Cardiac fibroblast (primary cell): ENCODE measurements at places on chromosomes 12 and 14.
A peak's percentile ranks its signal among the peaks of the same experiment; 100 is the strongest.

DNA sequence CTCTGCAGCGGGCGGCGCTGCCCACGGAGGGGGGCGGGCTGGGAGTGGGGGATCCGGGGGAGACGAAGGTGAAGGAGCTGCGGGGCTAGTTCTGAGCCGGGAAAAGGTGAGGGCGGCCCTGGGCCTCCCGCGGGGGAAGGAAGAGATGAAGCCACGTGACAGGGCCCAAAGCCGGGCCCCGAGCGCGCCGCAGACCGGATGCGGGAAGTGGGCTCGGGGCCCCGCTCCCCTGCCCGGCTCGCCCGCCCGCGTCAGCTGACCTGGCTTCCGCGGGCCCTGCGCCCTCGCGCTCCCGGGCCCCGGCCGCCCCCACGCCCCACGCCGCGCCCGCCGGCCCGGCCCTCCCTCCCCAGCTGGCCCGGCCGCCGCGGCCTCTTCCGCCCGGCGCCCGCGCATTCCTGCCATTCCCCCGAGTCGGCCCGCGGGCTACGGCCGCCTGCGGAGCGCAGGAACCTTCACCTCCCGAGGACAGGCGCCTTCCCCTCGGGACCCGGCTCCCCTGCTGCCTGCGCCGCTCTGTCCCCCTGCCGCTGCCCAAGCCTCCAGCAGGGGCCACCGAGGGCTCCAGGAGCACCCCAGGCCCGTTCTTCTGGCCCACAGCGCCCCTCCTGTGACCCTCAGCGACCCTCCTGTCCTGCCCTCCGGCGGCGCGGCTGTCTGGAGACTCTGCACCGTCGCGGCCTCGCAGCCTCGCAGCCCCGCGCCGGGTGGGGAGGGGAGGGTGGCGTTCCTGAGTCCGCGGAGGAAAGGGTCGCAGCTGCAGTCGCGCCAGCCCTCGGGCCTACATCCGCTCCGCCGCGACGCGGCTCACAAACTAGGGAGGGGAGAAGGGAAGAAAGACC, 20.4 kb downstream of the NINJ2 start:
- peak; percentile 77 for DNase-seq

DNA sequence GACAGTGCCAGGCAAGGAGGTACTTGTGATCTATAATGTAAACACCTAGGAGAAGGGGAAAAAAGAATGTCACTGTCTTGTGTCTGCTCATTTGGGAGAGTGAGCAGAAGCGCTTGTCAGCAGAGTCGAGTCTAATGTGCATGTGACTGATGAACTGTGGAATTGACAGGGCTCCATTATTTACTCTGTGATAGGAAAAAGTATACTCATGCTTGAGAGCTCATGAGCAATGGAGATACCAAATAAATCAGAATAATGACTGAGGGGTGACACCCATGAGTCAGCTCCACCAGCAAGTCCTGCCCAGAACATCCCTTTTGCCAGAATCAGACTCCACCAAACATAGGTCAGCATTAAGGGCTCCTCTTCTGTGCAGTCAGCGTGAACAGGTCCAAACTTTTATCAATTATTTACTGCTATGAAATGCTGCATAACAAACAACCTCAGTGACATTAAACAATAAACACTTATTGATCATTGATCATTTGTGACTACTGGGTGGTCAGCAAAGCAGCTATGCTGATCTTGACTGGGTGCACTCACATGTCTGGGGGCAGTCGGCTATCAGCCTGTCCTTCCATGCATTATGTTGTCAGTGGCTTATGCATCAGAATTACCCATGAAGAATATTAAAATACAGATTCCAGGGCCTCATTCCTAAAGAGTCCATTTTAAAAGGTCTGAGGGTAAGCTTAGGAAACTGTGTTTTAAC, 29.2 kb upstream of the WSCD2 start:
- DNase-seq = no peak

DNA sequence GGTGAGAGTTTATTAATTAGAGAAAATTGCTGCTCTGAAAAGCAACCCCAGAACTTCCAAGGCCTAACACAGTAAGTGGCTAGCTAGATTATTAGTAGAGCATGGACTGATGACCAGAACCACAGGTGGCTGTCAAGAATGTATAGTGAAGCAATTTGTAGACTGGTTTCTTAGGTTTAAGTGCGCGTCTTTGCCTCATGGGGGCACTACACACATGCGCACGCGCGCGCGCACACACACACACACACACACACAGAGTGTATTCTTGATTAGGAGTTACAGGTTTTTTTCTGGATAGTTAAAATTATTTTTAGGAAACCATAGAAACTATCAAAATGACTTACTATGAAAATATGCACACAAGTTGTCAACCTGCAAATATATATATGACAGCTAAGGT, 66.5 kb downstream of the BHLHE41 start:
- no peak for DNase-seq

- DNase-seq = peak; percentile 79
Measured at GRCh38 chr12:13023811-13024530, 20.2 kb upstream of the FAM234B start.

DNA sequence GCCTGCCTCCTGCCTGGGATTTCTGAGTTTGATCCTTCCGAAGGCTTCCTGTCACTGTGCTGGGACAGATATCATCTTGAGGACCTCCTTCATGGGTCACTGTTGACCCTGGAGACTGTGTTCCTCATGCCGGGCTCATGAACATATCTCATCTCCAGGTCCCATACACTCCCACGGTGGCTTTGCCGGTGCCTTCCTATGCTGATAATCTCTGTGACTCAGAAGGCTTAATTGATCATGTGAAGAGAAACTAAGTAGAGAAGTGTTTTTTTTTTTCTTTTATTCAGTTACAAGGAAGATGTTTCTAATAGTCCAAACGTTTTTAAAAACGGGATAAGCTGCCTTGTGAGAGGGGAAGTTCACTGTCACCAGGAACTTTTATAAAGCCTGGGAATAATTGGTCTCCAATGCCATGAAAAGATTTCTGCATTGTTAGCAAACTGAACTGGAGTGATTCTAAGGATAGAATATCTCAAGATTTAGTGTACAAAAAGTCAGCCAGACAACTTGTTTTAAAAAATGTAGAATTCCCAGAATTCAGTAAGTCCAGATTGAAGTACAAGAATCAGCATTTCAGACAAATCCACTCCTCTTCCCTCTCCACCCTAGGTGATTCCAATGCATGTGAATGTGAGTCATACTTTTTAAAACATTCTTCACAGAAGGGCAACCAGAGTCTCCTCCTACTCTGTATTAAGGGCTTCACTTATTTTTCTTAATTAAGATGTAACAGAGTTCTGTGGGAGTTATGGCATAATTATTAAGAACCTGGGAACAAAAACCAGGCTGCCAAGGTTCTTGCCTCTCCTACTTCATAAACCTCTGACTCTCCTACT, 139.8 kb upstream of the LGR5 start:
- no peak for DNase-seq

DNA sequence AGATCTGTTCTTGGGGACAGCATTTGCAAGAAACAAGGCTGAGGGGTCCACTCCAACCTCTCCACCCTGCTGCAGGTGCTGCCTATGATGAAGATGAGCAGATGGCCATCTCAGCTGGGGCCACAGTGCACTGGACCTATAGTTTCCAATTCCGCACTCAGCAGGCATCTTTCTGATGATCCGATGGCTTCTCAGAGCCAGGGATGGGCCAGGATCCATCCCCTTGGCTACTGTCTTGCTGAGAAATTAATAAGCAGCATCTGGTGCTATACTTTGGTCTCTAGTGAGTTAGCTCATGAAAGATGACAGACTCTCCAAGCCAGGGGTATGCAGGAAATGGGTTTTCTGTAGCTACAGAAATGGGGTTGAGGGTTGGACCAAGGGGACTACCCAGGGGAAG, 18.4 kb upstream of the BDKRB1 start:
- DNase-seq = no peak

DNA sequence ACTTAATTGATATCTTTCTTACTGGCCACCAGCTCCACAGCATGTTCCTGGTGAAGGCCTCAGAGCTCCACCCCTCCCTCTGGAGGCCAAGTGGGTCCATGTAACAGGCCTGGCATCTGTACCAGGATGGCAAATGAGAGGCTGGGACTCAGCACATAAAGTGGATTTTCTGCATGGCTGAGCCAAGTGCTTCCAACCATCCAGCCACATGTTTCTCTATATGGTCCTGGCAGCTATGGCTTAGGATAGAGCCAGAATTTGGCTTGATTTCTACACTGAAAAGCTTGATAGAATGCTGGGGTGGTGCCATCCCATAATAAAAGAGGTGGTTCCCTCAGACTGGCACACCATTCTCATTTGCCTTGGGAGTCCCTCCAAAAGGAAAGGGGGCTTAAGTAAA, 94.1 kb downstream of the PAX9 start:
- DNase-seq = no peak

DNA sequence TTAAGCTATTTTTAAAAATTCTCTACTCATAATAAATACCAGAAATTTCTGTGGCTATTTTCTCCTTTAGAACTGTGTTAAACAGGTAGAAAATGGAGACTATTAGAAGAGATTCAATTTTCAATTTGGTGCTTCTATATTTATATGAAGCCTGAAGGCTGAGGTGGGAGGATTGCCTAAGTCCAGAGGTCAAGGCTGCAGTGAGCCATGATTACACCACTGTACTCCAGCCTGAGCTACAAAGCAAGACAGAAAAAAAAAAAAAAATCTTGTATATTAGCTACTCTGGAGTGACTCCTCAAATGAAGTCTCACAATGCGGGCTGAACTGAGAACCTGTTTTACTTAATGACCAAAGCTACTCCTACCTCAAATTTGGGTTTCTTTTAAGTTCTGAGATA, 9.8 kb upstream of the DPF3 start:
- DNase-seq = no peak

DNA sequence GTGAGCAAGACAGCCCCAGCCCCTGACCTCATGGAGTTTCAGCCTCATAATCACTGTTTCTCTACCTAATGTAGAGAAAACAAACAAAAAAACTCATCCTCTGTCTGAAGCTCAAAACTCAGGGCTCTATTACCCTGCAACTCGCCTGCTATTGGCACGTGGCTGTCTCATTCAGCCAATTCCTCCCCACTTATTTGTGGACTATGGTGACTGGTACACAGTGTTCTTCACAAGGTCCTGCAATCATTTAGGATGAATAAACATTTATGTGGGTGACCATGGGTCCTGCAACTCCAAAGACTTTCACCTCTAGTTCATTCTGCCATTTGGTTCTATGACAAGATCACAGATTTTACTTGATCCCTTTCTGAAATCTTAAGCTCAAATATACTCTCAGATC, 4.7 kb downstream of the PPP2R3C start:
- no peak for DNase-seq

GRCh38 chr12:117192057-117192456, 1.8 kb upstream of the FBXO21 start:
- DNase-seq = peak; percentile 5

- DNase-seq = no peak
Measured at GRCh38 chr14:26323869-26324268, 274.0 kb downstream of the NOVA1 start.

GRCh38 chr12:129762436-129762835, 141.4 kb downstream of the TMEM132D start:
- no peak for DNase-seq

DNA sequence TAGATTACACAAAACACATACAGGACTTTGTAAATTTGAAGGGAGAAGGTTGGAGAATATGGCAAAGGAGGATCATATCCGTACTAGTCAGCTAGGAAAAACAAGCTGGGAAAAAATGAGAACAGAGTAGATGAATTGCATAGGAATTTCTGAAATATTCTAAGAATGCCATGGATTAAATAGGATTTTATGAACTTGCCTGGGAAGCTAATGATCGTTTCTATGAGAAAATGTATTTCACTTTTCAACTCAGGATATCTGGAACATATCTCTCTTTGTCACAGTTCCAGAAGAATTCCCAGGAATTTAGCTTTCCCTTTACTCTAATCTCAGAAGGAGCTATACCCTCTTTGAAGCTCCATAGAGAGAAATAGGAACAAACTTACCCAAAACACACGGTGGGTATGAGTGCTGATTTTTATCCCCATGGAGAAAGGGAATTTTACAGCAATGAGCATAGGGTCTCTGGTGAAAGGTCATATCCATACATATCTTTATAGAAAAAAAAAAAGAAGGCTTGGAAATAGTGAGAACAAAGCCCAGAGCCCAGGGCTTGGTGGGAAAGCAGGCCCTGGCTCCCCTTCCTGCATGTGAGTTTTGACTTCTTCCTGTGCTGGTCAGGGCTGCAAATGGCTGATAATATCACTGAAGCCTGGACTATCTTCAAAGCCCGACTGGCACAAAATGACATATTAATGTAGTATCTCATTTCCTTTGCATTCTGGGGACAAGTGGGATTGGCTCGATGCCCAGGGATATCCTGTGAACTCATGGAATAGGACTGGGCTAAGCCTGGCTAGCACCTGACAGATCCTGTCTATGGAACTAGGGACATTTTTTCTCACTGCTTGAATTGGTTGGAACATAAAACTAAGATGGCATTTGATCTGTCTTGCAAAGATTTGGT, 136.3 kb downstream of the AEBP2 start:
- peak; percentile 82 for DNase-seq

GRCh38 chr12:128712622-128713021, 111.1 kb downstream of the SLC15A4 start:
- no peak for DNase-seq

DNA sequence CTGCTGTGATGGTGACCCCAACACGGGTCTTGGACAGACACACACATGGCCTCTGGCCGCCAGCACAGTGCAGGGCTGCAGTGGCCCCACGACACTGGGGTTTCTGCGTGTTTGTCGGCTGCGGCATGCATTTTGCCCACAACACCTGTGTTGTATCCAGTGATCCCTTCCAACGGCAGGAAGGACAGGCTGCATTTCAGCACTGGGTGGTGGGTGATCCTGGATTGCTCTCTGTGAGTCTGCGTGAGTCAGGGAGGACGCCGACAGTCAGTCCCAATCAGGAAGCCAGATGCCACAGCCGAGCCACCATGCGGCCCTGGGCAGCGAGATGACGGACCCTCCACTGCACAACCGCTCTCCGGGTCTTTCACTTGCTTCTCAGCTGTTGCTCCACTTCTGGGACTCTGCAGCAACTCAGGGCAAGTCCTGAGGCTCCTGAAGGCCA, 20.6 kb downstream of the LRTM2 start:
- no peak for DNase-seq

GRCh38 chr14:91142214-91142668, 28.4 kb downstream of the DGLUCY start:
- no peak for DNase-seq

GRCh38 chr12:6229224-6230218, 29.3 kb downstream of the CD9 start:
- DNase-seq = peak; percentile 84

DNA sequence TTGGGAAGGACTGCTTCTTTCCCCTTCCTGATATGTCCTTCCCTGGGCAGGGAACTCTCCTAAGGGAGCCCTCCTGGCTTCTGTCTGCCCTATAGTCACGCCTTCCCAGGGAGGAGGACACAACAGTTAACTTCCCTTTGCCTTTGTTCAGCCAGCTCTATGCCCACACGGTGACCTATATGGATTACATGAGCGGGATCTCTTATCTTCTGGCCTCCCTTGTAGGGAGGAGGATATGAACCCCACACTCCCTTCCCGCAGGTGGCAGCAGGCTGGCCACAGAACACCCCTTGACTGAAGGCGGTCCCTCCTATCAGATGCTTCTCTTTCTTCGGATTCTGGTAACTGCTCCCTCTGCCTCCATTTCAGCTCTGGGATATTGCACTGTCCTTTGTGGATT, 135.6 kb upstream of the MAX start:
- DNase-seq = no peak
